ENCODE measurements at places on chromosomes 4 and X.

DNA sequence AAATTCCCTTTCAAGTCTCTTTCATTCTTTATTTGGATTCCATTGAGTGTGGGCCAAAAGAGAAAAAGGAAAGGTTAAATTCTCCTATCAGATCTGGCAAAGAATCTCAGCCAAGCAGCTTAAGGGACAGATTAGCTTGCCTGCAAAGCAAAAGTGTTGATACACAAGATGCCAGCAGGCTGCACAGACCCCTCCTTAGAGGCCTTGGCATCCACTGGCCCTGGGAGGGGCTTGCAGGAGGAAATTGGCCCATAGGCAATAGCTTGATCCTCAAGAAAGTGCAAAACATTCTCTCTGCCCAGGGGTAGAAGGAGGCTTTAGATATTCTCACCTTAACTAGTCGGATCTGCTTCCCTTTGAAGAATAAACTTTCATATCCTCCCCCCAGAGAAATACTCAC is 300.4 kb upstream of the CPEB2 start:
- no peak for DNase-seq

- DNase-seq: no peak
These were observed 34.9 kb upstream of the ASB12 start for GRCh38 chrX:64265265-64265664.

DNA sequence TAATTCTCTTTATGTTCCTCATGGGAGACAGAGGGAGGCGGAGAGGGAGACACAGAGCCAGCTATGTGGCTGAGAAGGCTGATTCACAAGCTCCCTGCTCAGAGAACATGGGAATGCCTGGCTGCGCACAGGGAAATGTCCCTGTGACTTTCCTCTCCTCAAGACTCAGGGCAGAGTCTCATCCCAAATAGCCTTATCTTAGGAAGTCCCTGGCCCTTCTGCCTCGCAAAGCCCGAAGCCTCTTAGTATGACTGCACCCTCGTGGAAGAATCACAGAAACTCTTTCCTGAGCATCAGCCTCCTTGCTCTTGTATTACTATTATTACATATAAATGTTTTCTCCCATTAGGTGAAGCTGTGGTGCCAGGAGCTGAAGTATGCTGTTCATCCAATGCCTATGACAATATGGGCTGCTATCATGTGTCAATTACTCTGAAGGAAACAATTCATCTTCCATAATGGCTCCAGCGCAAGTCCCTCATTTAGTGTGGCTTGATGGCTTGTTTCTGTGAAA is 230.5 kb downstream of the MGST2 start:
- DNase-seq: no peak

DNA sequence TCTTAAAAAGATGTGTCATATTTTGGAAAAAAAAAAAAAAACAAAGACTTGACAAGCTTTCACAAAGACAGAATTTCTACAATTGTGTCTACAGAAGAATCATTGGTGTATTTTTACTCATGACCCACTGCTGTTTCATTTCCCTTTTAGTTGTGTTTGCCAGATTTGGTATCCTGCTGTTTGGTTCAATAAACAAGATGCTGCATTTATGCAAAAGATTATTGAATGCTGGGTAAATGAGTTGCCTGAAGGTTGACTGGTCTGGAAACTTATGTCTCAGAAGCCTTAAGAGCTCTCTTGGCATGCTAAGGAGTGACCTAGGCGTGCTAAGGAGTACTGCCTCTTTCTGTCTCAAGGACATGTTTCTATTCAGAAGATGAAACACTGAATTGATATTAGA is 64.9 kb upstream of the NPY2R start:
- DNase-seq: no peak

- DNase-seq: no peak
These were observed 105.1 kb upstream of the DCLK2 start for GRCh38 chr4:149973181-149973580.

- DNase-seq: no peak
These were observed 59.3 kb upstream of the SOD3 start for GRCh38 chr4:24736066-24736465.

- DNase-seq: no peak
These were observed 179.5 kb downstream of the HNRNPD start for GRCh38 chr4:82194329-82194728.

- DNase-seq: no peak
These were observed 20.1 kb downstream of the ATP5ME start for GRCh38 chr4:653831-654502.

GRCh38 chr4:84800256-84800655 is 166.2 kb downstream of the WDFY3 start:
- DNase-seq: no peak

- DNase-seq: no peak
These were observed 434.3 kb downstream of the PDGFC start for GRCh38 chr4:156537286-156537685.

DNA sequence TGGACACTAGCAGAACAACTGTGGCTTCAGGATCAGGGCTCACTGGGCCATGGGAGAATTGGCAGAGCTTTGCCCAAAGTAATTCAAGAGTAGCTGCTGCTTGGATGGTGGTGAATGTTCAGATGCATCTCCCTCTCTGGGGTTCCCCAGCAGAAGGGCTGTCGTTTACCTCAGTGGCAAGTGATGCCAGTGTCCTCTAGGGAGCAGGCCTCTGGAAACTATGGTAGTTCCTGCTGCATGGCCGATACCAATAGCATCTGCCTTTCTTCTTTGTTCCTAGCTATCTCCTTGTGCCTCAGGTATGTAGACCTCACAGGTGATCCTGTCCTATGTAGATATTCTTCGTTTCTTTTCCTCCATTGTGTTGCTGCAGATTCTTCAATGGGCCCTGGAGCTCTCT is 26.4 kb downstream of the HMGB2 start:
- no peak for DNase-seq

DNA sequence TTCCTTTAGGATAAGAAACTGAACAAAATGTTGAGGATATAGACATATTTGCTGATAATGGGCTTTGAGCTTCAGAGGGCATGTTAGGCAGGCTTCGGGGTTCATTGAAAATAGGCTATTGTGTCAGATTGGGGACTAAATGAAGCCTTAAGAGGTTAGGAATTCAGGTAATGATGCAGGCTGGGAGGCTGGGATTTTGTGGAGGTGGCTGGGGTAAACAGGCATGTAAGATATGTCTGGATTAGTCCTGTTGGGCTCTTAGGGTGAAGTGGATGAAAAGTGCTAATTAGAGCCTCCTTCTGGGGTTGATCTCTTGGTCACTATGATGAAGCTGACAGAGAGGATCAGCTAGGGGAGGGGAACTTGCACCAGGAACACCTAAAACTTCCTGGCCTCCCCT is 80.2 kb upstream of the ESX1 start:
- DNase-seq: no peak

DNA sequence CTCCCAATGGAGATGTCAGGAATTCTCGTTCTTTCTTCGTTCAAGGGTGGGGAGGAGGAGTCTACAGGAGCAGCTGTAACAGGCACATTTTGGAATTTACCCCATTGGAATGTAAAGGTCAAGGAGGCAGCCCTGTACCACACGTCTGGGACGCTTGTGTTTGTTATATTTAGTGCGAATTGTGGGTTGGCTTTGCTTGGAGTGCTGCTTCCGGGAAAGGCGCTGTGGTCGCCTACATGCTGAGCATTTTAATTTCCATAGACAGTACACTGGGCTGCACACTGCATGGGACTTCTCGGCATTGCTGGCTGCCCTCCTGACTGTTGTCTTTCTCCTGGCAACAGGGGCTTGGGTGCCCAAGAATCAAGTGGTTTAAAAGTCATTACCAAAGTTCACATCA is 12.8 kb downstream of the GYG2 start:
- no peak for DNase-seq

DNA sequence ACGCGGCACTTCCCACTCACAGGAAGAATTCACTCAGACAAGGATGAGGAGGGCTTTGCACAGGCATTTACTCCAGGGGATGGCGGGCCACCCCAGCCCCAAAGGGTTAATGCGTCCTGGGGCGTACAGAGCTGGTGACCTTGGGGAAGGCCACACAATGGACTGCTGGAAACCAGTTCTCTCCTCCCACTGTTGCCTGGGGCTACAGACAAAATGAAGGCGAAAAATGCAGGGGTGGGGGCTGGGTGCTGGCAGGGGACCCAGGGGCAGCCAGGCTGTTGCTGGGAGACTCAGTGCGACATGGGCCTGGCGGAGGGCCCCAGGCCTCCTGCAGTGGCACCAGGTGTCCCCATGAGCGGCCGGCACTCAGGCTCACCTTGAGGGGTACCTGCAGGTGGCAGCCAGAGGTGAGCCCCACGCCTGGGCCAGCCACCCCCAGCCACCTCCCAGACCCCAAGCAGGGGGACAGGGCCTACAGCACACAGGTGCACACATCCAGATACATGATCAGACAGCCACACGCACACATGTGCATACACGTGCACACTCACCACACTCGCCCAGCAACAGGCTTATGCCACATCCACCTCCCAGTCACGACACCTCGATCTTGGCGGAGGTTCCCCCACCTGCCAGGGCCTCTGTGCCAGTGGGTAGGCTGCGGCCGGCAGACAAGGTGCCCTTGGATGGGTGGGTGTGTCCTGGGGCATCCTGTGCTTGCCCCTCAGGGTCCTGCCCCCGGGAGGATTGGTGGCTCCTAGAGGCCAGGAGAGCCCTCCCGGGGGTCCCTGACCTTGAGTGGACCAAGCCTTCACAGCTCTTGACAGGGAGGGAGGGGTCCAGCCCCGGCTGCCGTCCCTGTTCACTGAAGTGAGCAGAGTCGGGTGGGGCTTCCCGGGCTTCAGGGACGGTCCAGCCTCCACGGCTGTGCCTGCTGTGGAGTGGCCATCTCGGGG is 13.1 kb downstream of the NAT8L start:
- DNase-seq: no peak

GRCh38 chrX:95055991-95056390 is 1382.0 kb downstream of the FAM133A start:
- DNase-seq: no peak

DNA sequence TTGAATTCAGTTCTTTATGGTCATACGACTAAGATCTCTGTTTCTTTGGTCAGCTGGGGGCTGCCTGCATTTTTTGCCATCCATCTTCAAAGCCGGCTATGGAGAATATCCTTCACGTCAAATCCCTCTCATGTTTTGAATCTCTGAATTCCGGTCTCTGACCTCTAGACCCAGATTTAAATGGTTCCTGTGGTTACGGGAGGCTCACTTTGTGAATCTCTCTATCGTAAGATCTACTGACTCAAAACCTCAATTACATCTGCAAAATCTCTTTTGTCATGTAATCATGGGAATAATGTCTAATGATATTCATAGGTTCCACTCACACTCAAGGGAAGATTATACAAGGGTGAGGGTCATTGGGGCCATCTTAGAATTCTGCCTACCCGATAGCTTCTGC is 5.7 kb upstream of the MPC1L start:
- DNase-seq: no peak

DNA sequence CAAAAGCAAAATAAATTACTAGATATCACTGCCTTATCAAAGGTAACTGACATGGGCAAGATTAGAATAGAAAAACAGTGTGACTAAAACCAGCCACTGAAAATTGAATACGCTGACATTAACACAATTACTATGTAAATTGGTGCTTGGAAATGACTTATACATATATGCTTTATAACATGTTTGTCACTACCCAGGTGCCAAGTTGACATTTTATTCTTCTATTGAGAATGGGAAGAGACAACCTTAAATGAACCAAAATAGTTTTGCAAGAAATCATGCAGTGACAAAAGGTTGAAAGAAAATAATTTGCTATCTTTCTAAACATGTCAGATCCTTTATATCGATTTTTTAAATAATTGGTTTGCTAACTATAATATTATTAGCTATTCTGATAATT is 510.1 kb downstream of the GALNTL6 start:
- no peak for DNase-seq

GRCh38 chr4:40238700-40239548 is 42.1 kb downstream of the RHOH start:
- DNase-seq: no peak

- DNase-seq: no peak
These were observed 96.4 kb downstream of the CPZ start for GRCh38 chr4:8688908-8689445.

DNA sequence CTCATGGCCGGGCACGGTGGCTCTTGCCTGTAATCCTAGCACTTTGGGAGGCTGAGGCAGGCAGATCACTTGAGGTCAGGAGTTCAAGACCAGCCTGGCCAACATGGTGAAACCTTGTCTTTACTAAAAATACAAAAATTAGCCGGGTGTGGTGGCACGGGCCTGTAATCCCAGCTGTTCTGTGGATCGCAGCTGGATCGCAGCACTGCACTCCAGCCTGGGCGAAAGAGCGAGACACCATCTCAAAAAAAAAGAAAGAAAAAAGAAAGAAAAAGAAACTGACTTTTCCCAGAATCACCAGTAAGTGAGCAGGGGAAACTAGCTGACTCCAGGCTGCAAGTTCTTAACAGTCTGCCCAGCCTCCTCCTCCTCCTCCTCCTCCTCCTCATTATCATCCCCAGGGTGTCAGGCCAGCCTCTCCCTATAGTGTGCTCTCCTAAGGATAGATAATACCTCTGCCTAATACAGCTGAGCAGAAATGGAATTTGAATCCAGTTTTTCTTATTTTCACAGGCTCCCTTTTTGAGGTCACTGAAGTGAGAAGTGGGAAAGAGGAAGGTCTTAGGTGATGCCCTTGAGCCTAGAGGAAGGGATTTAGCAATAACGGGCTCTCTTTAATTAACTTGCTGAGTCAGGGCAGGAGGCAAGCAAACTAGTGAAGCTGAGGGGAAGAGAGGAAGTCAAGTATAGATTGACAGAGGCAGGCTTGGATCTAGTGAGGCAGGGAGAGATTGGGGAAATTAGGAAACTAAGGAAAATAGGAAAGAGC is 11.8 kb upstream of the ELF2 start:
- DNase-seq: no peak

- DNase-seq: no peak
These were observed 867.6 kb upstream of the PCDH7 start for GRCh38 chr4:29852537-29852936.

DNA sequence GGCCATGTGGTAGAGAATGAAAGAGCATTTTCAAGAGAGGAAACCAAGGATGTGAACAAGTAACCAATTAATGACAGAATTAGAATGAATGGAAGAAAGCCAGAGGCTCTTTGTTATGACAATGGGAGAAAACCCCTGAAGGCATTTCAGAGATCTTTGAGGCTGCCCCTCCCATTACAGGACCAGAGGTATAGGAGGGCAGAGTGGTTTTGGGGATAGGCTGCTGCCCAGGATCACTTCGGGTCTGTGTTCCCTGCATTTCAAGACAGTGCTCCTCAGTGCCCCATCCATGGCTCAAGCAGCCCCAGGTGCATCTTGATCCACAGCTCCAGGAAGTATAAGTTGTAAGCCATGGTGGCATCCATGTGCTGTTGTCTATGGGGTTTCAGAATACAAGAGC is 124.0 kb upstream of the HPF1 start:
- no peak for DNase-seq

- DNase-seq: no peak
These were observed 32.0 kb upstream of the STS start for GRCh38 chrX:7115557-7115956.

GRCh38 chrX:108341947-108342346 is 96.3 kb downstream of the COL4A6 start:
- no peak for DNase-seq

DNA sequence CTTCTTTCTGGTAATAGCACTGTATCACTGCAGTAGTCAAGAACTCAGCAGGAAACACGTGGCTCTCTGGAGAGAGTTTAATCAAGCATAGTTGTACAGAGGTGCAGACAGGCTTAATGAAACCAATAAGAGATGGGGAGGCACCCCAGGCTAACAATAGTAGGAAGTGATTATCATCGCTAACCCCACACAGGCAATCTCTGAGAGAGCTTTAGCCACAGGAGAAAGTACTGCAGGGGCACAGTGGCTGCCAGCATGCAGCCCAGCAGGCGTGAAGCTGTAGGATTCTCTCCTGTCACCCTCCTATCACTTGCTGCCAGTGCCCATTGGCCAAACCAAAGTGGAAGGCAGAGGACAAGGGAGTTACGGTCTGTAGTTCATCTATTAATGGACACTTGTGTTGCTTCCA is 450.0 kb upstream of the RASGEF1B start:
- DNase-seq: no peak

Measured in endothelial cell (in vitro differentiated cells).